ENCODE measurements at places on chromosomes 3 and 15.

- DNase-seq = no peak
These were observed 4.3 kb downstream of the WDR48 start for GRCh38 chr3:39056151-39056550.

DNA sequence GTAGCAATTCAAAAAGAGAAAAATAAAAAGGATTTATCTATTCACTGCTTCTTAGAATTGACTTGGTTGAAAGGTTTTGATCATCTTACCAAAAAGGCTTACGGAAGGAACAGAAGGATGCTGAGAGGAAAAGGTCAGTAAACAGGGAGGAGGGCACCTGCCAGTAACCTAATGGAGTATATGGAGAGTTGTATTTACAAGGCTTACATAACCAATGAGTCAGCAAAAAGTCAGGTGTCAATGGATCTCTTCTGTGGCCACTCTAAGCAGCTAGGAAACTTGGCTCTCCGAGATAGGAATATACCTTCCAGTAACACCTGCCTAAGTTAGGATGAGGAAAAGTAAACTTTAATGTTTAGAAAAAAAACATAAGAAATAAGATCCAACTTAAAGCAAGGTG is 80.5 kb upstream of the PLXND1 start:
- no peak for DNase-seq

DNA sequence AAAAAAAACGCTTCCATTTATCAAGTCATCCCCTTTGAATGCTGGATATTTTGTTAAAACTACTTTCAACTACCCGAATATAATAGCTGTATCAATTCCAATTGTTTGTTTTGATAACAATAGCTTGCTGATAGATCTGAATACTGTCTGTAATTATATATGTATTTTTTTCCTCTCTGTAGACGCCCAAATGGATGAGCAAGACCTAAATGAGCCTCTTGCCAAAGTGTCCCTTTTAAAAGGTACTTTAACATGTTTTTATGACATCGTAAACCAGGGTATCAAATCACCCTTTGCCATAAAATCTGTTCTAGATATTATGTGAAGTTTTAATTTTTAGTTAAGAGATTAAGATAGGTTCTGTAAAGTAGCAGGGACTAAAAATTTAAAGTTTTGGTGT is 111.5 kb upstream of the FLNB start:
- no peak for DNase-seq

GRCh38 chr3:4547799-4548198 is 54.7 kb downstream of the ITPR1 start:
- no peak for DNase-seq

GRCh38 chr15:39579487-39580116 is 1.3 kb upstream of the THBS1 start:
- no peak for DNase-seq

DNA sequence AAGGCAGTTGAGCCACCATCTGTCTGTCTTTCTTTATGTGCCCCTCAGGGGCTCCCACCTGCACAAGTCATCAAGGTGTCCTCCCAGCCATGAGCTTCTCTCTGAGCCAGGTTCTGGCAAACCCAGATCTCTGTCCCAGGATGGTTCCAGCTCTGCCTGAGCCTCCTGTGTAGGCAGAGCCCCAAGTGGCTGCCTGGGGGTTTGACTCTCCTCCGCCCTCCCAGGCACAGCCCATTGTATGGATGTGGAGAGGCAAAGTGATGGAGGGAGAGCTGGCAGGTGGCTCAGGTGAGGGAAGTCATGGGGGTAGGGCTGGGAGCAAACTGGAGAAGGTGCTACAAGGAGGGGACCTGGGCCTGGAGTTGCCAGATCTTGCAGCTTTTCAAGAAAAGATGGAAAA is 56.9 kb downstream of the GRIP2 start:
- DNase-seq = no peak

GRCh38 chr3:23550402-23550801 is 255.4 kb upstream of the UBE2E1 start:
- DNase-seq = peak; percentile 34

- no peak for DNase-seq
These were observed 25.6 kb upstream of the TCF12 start for GRCh38 chr15:56892659-56893363.

DNA sequence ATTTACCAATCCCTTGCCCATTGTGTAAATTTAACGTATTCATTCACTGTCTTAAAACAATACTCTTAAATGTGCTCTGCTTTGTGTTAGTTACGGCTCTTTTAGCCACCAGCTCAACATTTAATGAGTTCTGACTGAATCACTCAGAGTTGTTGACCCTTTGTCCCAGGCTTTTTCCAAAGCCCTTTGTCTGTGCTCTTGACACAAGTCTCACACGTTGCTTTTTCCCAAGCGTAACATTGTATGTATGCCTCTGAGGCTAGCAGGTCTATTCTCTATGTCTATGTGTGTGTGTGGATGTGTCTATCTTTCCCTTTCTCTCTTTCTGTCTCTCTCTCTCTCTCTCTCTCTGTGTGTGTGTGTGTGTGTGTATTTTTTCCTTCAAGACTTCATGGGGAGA is 435.4 kb upstream of the GOLIM4 start:
- DNase-seq = no peak

- no peak for DNase-seq
These were observed 24.7 kb downstream of the MINDY2 start for GRCh38 chr15:58795825-58796224.

DNA sequence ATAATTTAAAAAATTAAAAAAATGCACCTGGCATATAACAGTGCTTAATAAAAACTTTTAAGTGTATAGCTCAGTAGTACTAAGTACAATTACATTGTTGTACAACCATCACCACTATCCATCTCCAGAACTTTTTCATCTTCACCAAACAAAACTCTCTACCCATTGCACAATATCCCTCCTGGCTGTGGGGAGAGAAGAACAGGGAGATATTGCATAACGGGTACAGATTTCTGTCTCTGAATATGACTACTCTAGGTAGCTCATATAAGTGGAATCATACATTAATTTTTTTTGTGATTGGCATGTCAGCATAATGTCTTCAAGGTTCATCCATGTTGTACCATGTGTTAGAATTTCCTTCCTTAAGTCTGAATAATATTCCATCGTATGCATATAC is 91.0 kb upstream of the PLAAT1 start:
- DNase-seq = no peak

DNA sequence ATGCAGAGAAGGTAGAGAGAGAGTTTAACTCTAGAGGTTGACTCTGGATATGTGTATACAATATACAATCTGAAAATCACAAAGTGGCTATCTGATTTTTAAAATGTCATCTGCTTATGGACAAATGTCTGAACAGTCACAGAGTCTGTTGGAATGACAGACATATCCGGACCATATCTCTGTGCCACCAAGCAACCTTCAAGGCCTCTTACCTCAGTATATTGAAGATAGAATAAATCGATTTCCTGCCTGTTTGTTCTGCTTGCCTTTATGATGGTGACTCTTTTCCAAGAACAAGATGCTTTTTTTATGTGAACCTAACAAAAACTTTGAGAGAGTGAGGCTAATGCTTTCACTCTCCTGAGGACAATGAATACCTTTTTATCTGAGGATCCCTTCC is 151.1 kb downstream of the RBPMS2 start:
- DNase-seq = no peak

GRCh38 chr15:95761501-95762165 is 568.9 kb upstream of the NR2F2 start:
- no peak for DNase-seq

DNA sequence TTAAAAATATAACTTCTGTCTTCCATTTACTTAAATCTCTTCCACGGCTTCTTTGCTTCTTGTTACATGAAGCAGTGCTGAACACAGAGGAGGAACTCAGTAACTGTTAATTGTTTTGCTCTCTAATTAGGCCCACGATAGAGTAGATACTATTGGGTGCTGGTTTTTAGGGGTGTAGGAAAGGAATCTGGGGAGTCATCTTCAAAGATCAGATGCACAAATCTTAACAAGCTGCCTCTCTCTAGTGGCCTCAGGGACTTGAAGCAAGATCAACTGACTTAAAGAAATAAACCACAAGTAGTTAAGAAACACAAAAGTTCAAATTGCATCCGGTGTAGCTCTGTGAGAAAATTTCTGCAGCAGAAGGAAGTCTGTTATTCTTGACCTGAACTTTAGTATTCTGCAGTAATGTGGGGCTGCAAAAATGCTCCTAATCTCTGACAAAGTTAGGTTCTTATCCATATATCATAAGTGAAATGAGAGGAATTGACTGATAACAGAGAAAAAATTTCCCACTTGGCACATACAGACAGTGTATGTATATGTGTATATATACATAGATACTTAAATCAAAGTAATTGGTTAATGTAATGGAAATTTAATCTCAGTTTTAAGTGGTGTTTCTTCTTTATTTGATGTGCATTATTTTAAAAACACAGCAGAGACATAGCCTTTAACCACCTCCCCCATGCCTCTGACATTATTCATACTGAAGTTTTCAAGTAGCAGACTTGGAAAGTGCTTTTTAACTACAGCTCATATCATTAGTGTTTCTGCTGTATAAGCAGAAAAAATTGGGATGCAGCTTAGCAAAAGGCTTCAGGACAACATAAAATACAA is 51.8 kb downstream of the CHST2 start:
- peak; percentile 64 for DNase-seq

DNA sequence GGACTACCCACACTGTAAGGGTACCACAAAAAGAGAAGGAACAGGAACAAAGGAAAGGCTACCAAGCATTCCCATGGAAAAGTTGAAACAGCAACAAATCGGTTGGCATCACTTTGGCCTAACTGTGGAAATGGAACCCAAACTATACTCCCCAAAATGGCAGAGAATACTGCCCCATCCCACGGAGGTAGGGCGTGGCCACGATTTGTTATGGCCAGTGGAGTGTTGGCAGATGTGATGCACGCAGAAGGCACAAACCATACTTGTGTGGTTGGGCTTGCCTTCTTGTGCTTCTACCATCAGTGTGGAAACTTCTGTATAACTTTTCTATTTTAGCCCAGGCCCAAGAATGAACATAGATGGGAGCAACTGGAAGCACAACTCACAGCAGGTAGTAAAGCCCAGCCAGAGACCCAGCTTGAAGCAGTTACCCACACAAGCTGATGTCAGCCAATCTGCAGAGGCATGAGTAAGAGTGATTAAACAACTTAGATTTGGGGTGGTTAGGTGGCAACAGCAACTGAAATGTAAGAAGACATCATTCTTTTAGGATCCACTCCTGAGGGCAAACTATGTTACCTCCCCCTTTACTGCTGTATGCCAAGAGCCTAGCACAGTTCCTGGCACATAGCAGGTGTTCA is 64.1 kb downstream of the BTD start:
- no peak for DNase-seq

DNA sequence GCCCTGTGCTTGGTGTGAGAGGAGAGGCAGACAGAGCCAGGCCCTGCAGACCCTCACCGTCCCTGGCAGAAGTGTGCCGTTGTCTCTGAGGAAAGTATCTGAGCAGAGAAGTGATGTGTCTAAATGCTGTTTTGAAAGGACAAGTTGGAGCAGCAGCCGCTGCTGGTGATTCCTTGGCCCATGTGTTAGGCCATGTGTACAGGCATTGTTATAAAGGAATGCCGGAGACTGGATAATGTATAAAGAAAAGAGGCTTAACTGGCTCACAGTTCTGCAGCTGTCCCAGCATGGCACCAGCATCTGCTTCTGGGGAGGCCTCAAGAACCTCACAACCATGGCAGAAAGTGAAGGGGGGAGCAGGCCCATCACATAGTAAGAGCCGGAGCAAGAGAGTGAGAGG is 334.6 kb upstream of the ATP10A start:
- DNase-seq = no peak

DNA sequence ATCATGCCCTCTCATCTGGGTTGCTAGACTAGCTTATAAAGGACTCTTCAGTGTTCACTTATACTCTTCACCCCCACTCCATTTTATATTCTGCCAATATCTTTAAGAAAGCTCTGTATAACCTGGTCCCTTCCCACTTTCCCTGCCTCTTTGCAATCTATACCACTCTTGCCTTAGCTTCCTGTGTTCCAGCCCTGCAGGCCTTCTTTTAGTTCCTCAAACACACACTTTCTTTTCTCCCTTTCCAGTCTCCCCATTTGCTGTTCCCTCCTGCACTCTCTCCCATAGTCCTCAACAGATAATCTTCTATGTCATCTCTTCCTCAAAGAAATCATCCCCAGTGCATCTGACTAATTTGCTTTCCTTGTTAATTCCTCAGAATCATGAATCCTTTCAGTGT is 28.7 kb downstream of the SENP8 start:
- DNase-seq = no peak

- no peak for DNase-seq
These were observed 502.9 kb downstream of the FOXP1 start for GRCh38 chr3:71080517-71081083.

DNA sequence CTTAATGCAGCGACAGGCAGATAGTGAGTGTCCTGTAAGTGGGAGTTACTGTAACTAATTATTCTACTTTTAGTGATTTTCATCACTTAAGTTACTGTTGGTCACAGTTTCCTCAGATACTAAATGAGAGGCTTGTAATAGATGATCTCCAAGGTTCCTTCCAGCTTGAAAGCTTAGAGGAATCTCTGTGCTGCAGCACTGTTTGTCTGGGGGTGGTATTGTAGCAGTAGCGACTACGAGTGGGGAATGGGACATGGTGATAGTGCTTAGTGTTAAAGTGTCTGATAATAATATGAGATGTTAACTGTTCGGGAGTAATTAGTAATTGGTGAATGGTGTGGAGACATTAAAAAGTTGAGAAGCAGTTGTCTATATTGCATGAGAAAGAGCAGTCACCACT is 12.4 kb downstream of the PPP4R2 start:
- DNase-seq = no peak

GRCh38 chr3:65963787-65964677 is 74.7 kb downstream of the MAGI1 start:
- DNase-seq = peak; percentile 67

- DNase-seq = no peak
These were observed 167.2 kb upstream of the TLE3 start for GRCh38 chr15:70264738-70265465.

DNA sequence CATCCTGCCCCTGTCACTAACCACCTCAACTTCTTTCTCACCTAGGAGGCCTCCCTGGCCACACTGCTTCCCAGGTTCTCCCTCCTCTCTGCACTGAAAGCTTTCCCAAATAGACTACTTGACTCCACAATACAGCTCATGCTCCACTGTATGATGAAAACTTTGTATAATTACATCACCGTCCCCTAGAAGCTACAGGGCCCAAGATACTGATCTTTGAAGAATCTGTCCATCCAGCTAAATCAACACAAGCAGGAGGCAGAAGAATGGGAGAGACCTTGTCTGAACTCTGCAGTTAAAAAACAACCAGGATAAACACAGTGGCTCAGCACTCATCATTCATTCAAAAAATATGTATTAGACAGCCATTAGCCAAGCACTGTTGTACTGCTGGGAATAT is 26.4 kb upstream of the RPS17 start:
- DNase-seq = no peak

DNA sequence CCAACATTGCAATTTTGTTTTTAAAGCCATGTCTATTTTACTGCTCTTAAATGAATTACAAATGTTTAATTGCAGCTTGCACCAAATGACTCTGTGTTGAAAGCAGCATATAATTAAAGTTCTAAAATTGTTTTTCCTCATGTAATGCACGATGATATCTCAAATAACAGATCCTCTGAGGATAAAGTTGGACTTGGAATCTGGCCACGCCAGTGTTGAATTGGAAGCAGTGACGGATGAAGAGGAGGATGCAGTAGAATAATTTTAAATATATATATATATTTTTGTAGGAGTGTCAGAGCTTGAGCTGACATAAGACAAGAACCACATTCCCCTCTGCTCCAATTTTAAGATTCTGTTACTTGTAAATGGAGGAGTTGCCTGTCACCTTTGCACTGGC is 406.6 kb upstream of the DPPA4 start:
- no peak for DNase-seq

GRCh38 chr3:115146418-115147328 is at the start of gene ZBTB20:
ZBTB20 (minus strand) TSS chr3:115147288.
- DNase-seq = peak; percentile 79

- DNase-seq = no peak
These were observed 15.2 kb upstream of the ICE2 start for GRCh38 chr15:60494108-60494507.

All from GM20000 (cell line).